ENCODE measurements at places on chromosomes 1 and 21.
A peak's percentile ranks its signal among the peaks of the same experiment; 100 is the strongest.

DNA sequence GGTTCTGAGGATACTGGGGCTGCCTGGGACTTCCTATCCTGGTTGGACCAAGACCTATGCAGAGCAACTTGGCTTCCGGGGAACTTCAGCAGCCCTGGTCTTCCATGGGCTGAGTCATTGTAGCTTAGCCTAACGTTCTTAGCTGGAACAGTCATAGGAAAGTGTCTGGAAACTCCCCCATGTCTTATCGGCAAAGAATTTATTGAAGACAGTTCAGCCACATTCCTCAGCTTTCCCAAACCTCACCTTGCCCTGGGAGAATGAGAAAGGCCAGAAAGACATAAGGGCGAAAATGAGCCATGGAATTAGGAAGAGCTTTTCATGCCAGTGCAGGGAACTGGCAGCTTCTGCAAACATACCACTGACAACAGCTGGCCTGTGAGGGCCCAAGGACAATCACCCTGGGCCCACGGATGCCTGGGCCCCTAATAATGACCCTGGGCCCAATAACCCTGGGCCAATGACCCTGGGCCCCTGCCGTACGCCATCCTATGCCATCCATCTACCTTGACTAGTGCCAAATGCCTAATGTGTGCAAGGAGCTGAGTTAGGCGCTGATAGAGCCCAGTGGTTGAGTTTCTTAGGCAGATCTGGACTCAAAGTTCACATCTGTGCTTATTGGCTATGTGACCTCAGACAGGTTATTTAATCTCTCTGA, 114.4 kb upstream of the GADD45A start:
- DNase-seq: peak; percentile 81

DNA sequence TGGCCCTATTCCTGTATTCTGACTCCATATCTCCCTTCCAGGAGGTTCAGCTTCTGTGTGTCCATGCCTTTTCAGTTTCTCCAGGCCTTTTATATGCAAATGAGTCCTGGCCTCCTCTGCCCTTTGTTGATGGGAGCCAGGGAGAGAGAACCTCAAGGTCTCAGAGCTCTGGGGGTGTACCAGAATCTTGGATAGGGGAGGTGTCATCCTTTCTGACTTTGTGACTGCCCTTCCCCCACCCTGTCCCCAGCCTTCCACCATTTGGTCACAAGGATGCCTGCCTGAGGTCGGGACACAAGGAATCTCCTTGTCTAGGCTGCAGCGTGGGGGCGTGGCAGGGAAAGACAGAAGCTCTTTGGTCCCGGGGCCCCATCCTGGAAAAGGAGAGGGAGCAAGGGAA, 18.6 kb downstream of the LURAP1 start:
- no peak for DNase-seq

DNA sequence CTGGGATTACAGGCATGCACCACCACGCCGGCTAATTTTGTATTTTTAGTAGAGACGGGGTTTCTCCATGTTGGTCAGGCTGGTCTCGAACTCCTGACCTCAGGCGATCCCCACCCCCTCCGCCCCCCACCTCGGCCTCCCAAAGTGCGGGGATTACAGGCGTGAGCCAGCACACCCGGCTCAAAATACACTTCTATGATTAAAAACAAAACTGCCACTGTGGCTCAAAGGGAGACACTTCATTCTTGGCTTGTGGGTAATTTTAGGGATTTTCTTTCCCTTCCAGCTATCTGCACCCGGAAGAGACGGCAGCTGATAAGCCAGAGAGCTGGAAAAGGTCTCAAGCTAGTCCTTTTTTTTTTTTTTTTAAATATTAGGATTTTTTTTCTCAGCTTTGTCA, 24.5 kb downstream of the TMPRSS2 start:
- no peak for DNase-seq

DNA sequence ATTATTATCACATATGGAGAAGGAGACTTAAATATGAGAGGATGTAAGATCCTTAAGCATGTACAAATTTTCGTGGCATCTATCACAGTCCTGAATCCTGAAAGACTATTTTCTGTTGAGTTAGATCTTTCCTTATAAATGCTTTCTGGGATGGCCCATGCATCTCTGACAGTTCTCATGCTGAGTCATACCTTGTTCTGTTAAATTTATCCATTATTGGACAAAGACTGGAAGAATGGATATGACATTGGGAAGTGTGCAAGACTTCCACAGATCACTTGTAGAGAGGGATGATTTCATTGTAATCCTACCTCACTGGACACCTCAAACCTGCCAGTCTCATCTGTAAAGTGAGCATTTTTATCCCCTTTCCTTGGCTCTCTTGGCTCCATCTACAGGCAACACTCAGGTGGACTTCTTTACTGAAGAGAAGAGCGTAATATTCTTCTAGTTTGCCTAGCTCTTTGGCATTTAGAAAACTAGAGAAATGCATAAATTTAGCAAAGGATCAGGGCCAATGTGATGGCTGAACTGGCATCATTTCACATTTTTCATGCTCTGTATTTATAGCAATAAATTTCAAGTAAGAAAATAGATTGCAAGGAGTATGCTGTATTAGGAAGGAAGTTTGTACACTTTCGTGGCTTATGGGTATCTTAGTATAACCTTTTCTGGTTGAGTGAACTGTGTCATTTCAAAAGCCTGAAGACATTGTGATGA, 128.2 kb downstream of the NFIA start:
- no peak for DNase-seq

DNA sequence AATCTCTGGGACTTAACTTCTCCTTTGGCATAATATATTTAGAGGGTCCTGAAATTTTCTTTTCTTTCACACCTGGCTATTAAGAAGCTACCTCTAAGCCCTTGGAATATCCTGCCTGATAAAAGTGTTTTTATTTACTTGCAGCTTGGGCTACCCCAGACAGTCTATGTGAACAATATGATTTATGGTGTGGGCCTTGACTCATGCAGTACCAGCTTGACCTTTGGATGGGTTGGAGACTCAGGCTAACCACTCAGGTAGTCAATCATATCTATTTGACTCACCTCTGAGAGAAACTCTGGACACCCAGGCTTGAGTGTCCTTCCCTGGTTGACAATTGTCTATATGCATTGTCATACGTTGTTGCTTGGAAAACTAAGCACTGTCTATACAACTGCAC, 13.4 kb upstream of the PGBD2 start:
- DNase-seq: no peak

- DNase-seq: peak; percentile 20
Measured at GRCh38 chr1:43934101-43934985, 742 bp downstream of the ARTN start.

DNA sequence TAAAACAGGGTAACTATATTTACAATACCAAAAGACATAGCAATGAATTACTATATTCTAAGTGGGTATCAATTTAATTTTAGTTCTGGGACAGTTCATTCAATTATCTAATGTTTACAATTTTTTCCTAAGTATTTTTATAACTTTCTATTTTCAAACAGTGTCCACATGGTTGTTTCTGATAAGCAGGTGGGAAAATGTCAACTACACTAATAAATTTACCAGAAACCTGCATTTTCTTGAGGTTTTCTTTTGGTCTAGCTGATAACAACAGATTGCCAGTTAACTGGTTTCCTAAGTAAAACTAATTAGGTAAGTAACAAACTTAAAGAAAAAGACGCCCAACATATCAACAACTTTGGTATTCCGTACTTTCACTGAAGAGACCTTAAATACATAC, 84.9 kb upstream of the GFI1 start:
- no peak for DNase-seq

DNA sequence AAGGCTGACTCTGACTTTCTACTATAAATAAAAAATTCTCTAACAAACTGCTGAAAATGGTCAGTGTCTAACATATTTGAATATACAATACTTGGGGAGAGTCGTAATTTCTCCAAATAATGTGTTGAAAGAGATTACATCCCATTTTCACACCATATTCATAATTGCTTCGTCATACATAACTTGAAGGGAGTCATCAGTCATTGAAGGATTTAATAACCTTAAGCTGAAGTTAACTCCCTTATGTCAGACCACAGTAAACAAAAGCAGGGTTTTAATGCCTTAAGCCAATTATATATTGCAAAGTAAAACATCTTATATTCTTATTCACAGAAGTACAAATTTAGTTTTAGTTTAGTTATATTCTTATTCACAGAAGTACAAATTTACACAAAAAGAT, 129.9 kb downstream of the RERE start:
- no peak for DNase-seq

DNA sequence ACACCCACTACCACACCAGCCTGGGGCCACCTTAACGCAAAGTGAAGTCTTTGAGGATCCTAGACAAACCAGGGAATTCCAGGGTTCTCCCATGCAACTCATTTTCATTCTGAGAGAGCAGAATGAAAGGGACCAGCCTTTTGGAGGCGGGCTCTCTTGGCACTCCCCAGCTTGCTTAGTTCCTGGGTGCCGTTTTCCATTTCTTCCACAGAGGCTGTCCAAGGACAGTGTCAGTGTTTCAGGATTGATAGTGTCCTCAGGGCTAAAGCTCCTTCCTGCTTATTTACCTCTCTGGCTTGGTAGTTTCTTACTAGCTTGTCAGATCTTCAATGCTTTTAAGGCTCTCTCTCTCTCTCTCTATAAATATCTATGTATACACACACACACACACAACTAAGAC, 30.1 kb upstream of the GNG4 start:
- no peak for DNase-seq

GRCh38 chr1:8373581-8374241, 55.8 kb downstream of the SLC45A1 start:
- peak; percentile 69 for DNase-seq

DNA sequence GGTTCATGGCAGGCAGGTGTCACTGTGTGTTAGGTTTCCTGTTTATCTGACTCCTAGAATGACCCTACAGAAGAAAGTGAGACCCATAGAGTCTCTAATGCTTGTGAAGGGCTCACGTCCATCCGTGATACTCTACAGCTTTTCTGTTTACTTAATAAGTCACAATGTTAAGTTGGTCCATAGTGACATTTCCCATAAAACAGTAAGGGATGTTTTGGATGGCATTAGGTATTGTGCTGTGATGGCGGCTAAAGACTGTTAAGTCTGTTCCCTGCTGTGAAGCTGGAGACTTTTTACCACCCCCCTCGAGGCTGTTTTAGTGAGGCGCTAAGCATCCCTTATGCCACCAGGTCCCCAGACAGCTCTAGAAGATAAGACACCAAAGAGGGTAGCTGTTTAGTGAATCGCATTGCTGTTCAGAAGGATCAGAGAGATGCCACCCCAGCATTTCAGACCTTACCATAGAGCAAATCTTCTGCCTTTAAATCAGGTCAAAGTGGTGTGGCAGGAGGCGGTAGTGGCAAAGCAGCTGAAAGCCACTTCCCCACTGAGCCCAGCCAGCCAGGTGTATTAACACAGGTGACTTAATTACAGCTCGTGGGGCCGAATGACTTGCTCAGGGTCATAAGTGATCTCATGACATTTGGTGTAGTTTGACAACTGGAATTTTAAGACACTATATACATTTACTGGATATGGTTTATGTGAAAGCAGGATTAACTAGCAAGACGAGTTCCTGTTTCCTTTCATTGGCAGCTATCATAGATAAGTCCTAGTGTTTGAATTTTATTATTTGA, 25.0 kb downstream of the SLC37A1 start:
- no peak for DNase-seq

GRCh38 chr1:90174246-90174645, 179.3 kb downstream of the ZNF326 start:
- DNase-seq: no peak

GRCh38 chr1:216194721-216195120, 228.5 kb downstream of the USH2A start:
- DNase-seq: no peak

DNA sequence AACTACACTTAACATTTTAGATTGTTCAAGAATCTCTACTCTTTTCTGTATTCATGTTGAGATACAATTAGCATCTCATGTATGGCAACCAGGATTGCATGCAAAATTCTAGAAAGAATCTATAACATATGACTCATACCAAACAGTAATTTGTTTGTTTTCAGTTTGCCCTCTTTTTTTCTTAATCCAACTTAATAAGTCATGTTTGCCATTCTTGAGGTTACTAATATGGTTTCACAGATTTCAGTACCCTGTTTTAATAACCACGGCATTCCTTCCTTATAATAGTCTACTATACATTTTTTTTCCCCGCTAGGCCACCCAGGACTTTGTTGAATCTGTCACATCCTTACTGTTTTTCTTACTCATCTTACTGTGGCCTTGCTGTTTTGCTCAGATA, 140.8 kb downstream of the FMN2 start:
- no peak for DNase-seq

- DNase-seq: no peak
Measured at GRCh38 chr1:227733309-227733705, 1.8 kb downstream of the JMJD4 start.

- no peak for DNase-seq
Measured at GRCh38 chr21:42649122-42650032, 4.0 kb upstream of the PDE9A start.

GRCh38 chr21:29221253-29221744, 77.4 kb upstream of the BACH1 start:
- DNase-seq: peak; percentile 55
